ENCODE measurements at places on chromosomes 5 and 9.

DNA sequence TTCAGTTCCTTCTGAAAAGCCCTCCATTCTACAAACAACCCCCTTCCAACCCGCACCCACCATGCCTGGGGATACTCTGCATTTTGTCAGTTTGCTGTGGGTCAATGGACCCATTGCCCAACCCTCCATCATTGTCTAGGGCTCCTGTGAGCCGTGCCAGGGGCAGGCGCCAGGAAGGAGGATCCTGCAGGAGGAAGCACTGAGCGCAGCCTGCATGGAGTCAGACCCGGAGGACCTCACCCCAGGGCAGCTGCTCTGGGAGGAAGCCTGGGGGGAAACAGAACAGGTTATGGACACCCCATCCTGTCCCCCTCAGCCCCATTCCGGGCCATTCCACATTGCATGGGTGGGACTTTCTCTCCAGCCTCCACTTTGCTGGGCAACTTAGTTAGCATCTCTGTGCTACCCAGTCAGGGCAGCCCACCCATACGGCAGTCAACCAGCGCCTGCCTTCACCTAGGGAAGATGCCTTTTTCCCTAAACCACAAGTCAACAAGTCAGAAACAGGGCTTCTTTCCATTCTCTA, 48.6 kb upstream of the VDAC1 start:
- DNase-seq, result no peak

- DNase-seq, result no peak
Measured at GRCh38 chr9:126569036-126569435, 44.7 kb upstream of the LMX1B start.

DNA sequence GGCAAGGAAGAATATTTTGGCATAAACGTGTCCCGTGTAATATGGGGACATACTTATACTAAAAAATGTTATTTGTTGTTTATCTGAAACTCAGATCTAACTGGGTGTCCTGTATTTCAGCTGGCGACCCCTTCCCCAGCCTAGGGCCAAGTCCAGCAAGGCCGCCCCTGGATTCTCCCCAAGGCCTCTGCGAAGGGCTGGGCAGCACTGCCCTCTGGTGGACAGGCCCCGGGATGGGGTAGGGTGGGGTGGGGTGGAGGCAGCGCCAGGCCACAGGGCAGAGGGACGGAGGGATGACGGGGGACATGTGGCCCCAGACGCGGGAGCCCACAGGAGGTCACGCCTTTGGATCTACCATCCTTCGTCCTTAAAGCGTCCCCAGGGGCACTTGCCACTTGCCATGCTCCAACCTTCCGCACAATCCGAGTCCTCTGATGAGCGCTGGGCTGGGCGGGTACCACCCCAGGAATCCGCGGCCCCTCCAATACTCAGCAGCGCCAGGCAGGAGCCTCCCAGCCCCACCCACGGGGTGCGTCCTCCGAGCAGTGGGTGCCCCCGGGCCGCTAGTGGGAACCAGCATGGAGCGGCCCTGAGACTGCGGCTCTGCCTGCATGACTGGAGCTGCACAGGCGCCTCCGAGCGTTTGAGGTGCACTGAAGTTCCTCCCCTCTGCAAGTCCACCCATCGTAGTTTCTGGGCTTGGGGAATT, 7.1 kb upstream of the AGPAT2 start:
- peak; percentile 18 for DNase-seq

DNA sequence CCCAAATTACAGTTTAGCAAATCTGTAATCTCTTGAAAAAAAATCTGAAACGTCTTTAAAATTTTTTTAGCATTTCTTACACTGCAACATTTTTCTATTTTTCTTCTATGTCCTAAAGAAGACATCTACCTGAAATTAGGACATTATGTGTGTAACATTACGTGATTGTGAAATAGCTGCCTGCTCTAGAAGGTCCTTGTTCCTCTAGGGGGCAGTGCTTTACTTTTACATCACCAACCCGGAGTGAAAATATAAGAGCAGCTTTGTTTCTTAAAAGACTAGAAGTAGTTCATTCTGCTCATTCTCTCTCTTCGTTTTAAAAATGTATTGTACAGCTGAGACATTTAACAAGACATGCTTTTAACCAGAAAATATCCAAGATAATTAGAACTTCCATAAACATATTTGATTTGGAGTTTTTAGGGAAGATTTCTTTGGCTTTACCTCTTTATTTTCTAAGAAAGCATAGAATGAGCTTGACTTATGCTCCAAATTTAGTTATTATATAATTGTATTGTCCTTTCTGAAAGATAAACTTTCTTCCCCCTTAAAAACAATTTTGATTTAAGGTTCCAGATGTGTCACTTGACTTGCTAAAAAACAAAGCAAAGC, 48.1 kb upstream of the RIOK2 start:
- DNase-seq, result peak; percentile 82

GRCh38 chr5:96626956-96627355, 35.2 kb upstream of the CAST start:
- DNase-seq, result peak; percentile 99
